ENCODE measurements at places on chromosomes 2 and 18. TPM values are rescaled to one million over a fixed set of nuclear protein-coding genes. Genes with fewer than 3 reads are reported as not detected.

GRCh38 chr18:48364146-48364545 is 45.0 kb downstream of the ZBTB7C start:
- DNase-seq = no peak

- DNase-seq = no peak
Observed at GRCh38 chr2:86218124-86218523, 18.9 kb downstream of the MRPL35 start.

DNA sequence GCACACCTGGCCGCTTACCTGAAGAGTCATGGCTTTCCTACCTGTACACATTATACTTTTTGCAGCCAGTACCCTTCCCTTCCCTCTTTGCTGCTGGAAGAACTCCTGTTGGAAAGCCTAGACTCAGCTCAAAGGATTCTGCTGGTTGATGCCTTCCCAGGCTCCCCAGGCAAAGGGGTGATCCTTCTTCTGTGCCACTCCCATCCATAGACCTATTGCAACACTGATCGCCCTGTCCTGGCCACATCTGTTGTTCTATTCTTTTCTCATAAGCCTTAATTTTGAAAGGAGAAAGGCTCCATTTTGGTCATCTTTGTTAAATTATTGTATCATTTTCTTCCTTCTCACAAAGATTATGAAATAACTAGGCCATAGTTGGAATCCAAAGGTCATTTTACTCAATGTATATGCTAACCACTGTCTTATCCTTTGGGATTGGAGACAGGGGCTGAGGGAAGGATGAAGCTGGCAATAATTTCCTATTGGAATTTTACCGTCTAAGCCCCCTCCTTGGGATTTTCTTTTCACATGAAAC is 3.4 kb upstream of the PRKCE start:
- no peak for DNase-seq

GRCh38 chr2:39550701-39551285 is 113.7 kb upstream of the MAP4K3 start:
- DNase-seq = no peak

- no peak for DNase-seq
Observed at GRCh38 chr2:30691091-30691947, 115.9 kb downstream of the CAPN13 start.

- DNase-seq = peak; percentile 37
Observed at GRCh38 chr18:42053188-42053781, 98.3 kb downstream of the PIK3C3 start.

DNA sequence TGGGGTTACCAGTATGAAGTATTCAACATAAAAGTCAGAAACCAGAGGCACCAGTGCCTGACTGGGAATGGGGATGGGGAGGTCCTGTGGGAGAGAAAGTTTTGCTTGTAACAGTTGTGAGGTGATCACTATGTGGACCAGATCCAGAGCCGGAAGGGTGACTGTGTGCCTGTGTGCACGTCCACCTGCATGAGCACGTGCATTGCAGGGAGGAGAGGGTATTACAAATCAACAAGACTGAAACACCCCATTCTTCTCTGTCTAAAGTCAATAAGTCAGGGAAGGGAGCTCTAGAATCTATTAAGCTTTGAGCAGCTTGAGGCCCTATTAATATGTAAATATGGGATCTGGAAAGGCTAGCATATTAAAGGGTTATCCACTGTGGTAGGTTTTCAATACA is 241.0 kb upstream of the ACVR2A start:
- DNase-seq = no peak

DNA sequence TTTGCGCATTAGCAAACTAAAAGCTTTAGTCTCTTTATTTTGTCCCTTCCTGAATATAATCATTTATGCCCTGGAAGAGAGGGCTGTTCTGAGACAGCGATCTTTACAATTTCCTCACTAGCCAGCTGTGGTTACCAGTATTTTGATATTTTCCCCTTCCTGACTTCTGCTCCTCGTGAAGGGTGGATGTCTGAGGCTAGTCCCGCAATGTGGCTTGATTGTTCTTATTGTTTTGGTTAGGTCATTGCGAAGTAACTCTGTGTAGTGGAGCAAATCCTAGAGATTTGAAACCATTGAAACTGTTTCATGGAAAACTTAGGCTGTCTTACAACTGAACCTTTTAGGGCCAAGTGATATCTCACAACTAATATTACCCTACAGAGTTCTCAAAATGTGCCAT is 2.4 kb downstream of the MRPL33 start:
- DNase-seq = no peak

GRCh38 chr2:100964681-100965169 is 37.4 kb upstream of the RPL31 start:
- no peak for DNase-seq

GRCh38 chr18:65817178-65817577 is 66.4 kb downstream of the CDH7 start:
- no peak for DNase-seq

DNA sequence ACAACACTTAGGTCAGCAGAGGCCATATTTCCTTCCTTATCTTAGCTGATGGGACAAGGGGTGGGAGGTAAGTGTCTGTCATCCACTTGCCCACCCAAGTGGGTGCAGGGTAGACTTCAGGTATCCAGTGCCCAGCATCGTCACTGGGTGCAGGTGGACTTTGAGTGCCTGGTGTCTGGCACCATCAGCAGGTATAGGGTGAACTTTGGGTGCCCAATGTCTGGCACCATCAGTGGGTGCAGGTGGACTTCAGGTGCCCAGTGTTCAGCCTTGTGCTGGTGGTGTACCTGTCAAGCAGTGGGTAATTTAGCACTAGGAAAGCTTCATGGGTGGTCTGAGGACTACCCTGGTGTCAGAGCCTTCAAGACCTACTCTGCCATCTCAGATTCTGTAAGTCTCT is 175.6 kb downstream of the SEPTIN10 start:
- no peak for DNase-seq

DNA sequence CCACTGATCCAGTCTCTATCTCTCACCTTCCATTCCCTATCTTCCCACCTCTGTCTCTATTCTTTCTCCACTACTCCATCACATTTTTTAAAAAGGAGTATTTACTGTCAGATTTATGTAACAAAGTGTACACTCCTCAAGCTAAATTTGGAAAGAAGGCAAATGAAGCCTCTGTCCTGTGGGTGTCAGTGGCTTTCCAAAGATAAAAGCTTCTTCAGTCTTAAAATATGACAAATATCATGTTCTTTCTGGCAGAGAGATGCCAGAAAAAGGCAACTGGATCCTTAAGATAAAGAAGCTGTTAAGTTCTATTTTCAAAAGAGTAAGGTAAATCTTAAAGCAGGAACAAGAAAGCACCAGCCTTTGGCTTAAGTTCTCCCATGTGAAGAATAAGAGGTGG is 7.1 kb downstream of the DUSP11 start:
- no peak for DNase-seq

DNA sequence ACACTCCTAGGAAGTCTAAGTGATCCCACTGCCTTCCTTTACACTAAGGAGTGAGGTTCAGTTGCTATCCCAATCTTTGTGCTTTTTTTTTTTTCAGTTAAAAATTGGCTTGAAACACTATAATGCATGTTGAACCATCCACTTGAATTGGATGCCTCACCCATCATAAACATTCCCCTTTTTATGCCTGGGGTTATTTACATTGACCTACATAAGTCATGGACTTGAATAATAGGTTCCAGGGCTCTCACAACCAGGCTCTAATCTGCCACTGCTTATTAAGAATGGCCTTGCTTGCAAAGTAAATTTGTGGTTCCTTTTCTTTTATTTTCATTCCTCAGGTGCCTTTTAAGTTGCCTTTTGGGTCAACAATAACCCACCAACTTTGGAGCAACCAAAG is 236.1 kb upstream of the MEIS1 start:
- no peak for DNase-seq

DNA sequence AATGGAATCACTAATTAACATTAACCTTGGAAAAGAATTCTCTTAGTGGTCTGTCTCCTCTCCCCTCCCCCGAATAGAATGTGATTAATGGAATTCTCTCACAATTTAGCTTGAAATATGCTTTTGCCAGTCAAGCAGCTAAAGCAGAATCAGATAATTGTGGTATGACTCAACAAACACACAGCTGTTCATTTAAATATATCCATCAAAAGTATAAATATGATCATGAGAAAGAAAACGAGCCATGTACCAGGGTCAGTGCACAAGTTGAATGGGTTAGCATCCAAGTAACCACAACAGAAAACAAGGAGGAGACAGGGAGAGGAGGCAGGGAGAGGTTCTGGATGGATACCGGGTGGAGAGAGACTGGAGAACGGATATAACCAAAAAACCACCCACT is 66.9 kb downstream of the ACVR1 start:
- DNase-seq = no peak

DNA sequence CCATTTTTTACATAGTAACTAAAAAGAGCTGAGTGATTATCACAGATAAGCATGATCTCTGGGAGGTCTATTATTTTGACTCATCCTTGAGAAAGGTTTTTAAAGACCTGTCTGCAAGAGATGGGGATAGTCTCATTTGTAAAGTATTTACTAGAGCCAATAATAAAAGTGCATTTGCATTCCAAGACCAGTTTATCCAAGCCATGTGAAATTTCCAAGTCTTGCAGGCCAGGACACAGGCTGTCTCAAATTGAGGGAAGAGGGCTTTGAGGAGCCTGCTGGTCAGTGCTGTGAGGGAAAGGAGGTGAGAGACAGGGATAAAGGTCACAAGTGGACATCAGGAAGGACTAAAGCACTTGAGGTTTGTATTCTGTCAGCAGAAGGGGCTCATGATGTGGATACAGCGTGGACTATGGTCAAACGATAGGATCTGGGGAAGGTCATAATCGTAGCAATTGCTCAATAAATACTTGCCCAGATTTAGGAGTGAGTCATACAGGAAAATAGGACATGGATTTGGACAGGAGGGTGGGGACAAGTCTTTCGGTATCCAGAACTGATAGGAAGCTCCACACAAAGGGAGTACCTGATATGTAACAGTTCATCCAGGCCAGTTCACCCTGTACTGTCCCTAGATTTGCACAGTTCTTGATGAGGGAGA is 6.6 kb upstream of the CDH2 start:
- DNase-seq = no peak

DNA sequence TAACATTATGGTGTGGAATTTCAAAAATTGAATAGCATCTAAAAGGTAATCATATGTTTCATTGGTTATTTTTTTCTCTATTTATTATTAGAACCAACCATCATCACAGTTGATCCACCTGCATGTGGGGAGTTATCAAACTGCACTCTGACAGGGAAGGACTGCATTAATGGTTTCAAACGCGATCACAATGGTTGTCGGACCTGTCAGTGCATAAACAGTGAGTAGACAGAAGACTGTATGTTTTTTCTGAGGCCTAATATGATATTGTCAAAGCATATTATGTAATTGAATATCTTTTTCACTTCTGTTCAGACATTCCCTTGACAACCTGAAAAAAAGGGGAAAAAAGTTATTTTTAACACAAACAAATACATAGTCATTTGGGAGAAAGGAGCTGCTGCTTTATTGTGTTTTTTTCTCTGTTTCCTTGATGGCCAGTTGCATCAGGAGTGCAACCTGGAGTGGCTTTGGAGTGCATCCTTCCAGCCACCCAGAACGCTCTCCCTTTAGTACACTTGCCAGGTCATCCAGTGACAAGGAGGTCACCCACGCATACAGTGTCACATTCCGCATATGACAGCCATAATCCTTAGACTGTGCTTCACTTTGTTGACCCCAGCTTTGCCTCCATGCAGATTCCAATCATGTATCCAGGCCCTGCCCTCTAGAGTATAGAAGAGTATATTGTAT is 98.7 kb downstream of the FEZ2 start:
- DNase-seq = no peak

DNA sequence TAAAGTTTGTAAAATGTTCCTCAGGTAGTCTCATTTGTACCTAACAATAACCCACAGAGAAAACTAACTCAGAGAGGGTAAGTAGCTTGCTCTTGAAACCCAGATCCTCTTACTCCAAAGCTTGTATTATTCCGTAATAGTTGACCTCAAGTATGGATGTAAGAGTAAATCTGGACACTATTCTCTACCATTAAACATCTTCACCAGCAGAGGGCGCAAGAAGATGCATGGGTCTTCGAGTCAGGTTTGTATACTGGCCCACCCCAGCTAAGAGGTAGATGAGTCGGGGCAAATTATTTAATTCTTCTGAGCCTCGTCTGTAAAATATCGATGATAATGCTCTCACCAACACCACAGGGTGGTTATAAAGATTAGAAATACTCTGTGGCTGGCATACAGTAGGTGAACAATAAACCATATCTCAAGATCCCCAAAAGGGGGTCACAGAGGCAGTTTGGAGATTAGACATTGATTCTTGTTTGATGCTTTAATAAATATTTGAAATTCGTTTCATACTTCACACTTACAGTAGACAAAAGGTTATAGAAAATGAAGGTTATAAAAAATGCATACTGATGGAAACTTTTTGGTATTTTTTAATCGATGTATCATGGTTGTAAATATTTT is 3.5 kb upstream of the CABLES1 start:
- peak; percentile 48 for DNase-seq

GRCh38 chr18:59743566-59743965 is 46.3 kb upstream of the CCBE1 start:
- DNase-seq = no peak

DNA sequence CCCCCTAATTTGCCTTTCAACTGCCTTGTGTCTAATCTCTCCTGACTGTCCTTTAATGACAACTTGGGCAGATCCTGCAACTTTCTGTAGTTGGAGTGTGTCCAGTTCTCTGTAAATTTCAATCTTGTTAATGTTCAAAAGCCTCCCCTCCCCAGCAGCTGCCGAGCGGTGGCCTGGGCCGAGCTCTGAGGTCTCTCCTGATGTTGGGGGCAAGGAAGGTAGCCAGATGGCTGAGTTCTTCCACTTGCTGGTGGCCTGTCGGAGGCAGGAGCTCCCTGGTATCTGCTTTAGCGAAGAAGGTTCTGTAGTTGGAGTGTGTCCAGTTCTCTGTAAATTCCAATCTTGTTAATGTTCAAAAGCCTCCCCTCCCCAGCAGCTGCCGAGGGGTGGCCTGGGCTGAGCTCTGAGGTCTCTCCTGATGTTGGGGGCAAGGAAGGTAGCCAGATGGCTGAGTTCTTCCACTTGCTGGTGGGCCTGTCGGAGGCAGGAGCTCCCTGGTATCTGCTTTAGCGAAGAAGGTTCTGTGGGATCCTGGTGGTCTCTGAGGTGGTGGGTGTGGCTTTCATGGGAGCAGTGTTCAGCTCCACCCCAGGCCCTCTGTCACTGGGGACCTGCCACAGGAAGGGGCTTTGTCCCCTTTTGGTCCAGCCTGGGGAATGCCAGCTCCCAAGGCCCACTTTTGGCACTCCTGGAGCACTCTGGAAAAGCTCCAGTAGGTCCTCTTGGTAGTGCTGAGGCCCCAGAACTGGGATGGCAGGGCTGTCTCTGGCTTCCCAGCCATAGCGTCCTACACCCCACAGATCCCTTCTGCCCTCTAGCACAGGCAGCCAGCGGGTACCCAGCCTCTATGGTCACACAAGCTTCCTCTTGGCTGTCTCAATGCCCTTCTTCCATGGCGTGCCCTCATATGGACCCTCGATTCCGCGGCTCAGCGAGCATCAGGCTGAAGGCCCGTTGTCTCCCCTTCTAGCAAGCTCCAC is 211.9 kb downstream of the ALPK2 start:
- no peak for DNase-seq

GRCh38 chr2:73285159-73285739 is 971 bp upstream of the FBXO41 start:
- no peak for DNase-seq

CCDC148 gene
- 1.5 TPM for total RNA-seq

TUBB8B gene
- total RNA-seq = 0.72 TPM

ZFAND2B gene
- 16.4 TPM for total RNA-seq

HJURP gene
- 49.7 TPM for total RNA-seq

SPHKAP gene
- total RNA-seq = not detected

GPAT2 gene
- not detected for total RNA-seq

Data from H9 (cell line).